ENCODE measurements at places on chromosomes 12 and 14. TPM values are rescaled to one million over a fixed set of nuclear protein-coding genes. Genes with fewer than 3 reads are reported as not detected.

Gene HOXC12
- total RNA-seq: not detected

GRCh38 chr12:88650715-88651114, 70.4 kb upstream of the KITLG start:
- H3K27ac ChIP-seq: no peak overlapping the region
- peak; percentile 62 for DNase-seq
- H3K36me3 ChIP-seq: no peaks in the 10 kb centered on the region

Gene SLC7A8
- total RNA-seq: 5.1 TPM

GRCh38 chr14:34817768-34818167, 57.4 kb downstream of the BAZ1A start:
- H3K36me3 ChIP-seq: no peaks in the 10 kb centered on the region
- no peak overlapping the region for H3K27ac ChIP-seq
- no peaks in the 10 kb centered on the region for H3K27me3 ChIP-seq
- no peak overlapping the region for H3K4me3 ChIP-seq

- H3K27ac ChIP-seq: no peak overlapping the region
- H3K36me3 ChIP-seq: no peaks in the 10 kb centered on the region
- peak; percentile 15 for DNase-seq
- H3K4me3 ChIP-seq: no peak overlapping the region
- peaks cover 3% of the 10 kb centered on the region for H3K4me1 ChIP-seq
These were observed 483.9 kb downstream of the ZFP36L1 start for GRCh38 chr14:68308726-68309520.

DNA sequence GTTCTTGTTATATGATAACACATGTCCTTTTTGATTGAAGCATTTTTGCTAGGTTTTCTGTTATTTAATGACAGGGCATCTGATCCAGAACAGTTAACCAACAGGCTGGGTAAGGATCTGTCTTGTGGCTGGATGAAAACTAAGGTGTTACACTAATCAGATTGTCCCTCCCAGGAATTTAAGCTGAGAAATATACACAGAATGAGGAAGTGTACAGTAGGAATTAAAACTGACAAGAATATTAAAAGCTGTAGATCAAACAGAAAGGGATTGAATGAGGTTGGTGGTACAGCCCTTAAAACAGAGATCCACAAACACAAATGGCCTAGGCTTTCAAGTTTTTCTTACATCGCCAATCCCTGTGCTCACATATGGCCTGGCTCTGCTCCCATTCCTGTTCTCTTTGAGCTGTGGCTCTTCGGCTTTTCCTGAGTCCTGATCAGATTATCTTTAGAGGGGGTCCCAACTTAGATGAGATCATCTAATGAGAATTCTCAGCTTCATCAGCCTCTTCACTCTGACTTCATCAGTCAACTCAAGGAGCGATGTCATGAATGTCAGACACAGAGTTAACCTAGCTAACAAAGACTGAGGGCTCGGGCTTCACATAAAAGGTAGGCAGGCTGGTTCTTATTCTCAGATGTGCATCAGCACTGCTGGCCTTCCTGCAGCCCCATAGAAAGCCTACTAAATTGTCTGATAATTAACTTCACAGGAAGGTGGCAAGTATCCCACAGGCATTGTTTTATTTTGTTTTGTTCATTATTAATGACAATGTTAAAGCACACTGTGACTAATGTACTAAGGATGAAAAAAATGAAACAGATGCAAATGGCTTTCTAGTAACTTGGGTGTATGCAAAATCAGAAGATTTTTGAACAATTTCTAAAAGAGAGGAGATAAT, 11.4 kb downstream of the PYGL start:
- H3K27me3 ChIP-seq: no peaks in the 10 kb centered on the region
- H3K27ac ChIP-seq: no peak overlapping the region
- peaks cover 4% of the 10 kb centered on the region for H3K4me1 ChIP-seq

- no peaks in the 10 kb centered on the region for H3K36me3 ChIP-seq
- H3K4me1 ChIP-seq: no peaks in the 10 kb centered on the region
- H3K27me3 ChIP-seq: no peaks in the 10 kb centered on the region
These were observed 38.3 kb downstream of the SLC6A15 start for GRCh38 chr12:84874125-84874824.

DNA sequence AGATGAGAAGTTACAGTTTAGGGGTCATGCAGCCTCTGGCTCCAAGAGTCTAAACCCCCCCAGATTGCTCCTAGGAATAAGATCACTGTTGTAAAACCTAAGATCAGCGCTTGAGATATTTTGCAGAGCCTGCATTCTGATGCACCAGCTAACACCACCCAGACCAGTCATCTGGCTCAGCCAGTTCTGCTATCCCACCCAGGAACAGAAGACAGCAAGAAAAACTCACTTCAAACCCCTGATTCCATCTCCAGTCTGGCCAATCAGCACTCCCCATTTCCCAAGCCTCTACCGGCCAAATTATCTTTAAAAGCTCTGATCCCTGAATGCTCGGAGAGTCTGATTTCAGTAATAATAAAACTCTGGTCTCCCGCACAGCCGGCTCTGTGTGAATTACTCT, 158.6 kb downstream of the ZNF664 start:
- no peak overlapping the region for H3K27ac ChIP-seq
- no peak overlapping the region for H3K4me3 ChIP-seq
- no peaks in the 10 kb centered on the region for H3K4me1 ChIP-seq
- no peaks in the 10 kb centered on the region for H3K27me3 ChIP-seq
- no peak for DNase-seq

Gene UNG
- 23.9 TPM for total RNA-seq

DNA sequence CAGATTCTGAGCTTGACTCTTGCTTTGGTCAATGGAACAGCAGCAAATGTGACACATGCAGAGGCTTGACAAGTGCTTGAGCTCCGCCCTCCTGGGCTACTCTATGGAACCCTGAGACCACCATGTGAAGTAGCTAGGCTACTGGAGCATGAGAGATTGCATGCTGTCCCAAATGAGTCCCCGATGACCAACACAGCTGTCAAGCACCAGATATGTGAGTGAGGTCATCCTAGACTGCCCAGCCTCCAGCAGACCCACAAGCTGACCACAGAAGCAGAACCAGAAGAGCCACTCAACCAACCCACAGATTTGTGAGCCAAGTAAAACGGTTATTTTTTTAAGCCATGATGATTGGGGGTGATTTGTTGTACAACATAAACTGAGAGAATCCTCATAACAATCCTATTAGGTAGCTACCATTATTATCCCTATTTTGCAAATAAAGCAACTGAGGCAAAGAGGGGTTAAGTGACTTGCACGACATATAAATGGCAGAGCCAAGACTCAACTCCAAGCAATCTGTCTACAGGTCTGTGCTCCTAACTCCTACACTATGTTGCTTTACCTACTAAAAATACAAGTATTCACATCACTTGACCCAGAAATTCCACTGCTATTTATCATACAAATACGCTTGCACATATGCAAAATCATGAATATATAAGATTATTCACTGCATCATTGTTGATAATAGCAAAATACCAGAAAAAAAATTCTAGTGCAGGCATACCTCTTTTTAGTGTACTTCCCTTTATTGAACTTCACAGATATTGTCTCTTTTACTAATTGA, 136.2 kb downstream of the NDUFA12 start:
- H3K27ac ChIP-seq: no peak overlapping the region
- H3K4me1 ChIP-seq: no peaks in the 10 kb centered on the region
- H3K27me3 ChIP-seq: peaks cover 18% of the 10 kb centered on the region
- no peaks in the 10 kb centered on the region for H3K36me3 ChIP-seq

DNA sequence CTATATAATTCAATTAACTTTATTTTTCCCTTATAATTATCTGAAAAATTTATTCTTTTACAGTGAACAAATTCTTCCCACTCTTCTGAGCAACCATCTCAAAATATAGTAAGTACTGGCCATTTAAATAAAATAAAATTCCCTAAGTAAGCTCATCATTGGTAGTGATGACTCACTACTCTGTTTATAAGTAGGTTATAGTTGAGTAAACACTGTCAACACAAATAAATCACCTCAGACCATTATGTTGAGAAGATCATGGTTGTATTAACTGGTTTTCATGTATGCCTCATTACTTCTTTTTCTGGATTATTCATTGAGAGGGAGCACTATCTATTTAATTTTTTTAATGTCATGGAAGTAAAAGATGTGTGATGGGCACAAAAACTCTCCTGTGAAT, 220.5 kb downstream of the SEC23A start:
- H3K27me3 ChIP-seq: no peaks in the 10 kb centered on the region
- peak; percentile 50 for DNase-seq
- no peaks in the 10 kb centered on the region for H3K36me3 ChIP-seq
- no peak overlapping the region for H3K4me3 ChIP-seq
- no peak overlapping the region for H3K27ac ChIP-seq
- no peaks in the 10 kb centered on the region for H3K4me1 ChIP-seq

Gene NPAS3
- 0.26 TPM for total RNA-seq

- no peak overlapping the region for H3K4me3 ChIP-seq
- no peaks in the 10 kb centered on the region for H3K4me1 ChIP-seq
- no peak overlapping the region for H3K27ac ChIP-seq
- H3K27me3 ChIP-seq: no peaks in the 10 kb centered on the region
These were observed 135.2 kb upstream of the C14orf180 start for GRCh38 chr14:104444159-104445030.

- no peaks in the 10 kb centered on the region for H3K27me3 ChIP-seq
- peaks cover 6% of the 10 kb centered on the region for H3K4me1 ChIP-seq
- no peak overlapping the region for H3K27ac ChIP-seq
- no peaks in the 10 kb centered on the region for H3K36me3 ChIP-seq
These were observed 444.0 kb downstream of the CCER1 start for GRCh38 chr12:90510948-90511347.

Gene CATSPERB
- total RNA-seq: not detected

GRCh38 chr14:83706231-83706954, 1823.6 kb upstream of the FLRT2 start:
- no peak overlapping the region for H3K4me3 ChIP-seq
- no peaks in the 10 kb centered on the region for H3K27me3 ChIP-seq
- no peaks in the 10 kb centered on the region for H3K36me3 ChIP-seq
- no peak overlapping the region for H3K27ac ChIP-seq
- H3K4me1 ChIP-seq: no peaks in the 10 kb centered on the region

DNA sequence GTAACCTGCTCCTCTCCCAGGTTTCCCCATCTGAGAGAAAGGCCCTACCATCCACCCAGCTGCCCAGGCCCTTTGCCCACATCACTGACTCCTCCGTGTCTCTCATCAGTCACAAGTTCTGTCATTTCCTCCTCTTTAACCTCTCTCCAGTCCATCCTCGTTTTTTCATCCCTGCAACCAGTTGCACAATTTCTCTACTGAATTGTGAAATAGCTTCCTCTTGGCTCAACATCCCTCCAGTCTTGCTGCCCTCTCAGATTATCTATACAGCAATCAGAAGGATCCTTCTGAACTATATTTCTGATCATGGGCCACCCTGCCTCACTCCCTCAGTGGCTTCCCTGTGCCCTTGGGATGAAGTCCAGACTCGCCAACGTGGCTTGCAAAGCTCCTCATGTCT, 6.8 kb downstream of the FAM161B start:
- H3K27ac ChIP-seq: peak overlapping the region; percentile 13
- peaks cover 9% of the 10 kb centered on the region for H3K36me3 ChIP-seq
- H3K4me1 ChIP-seq: peaks cover 8% of the 10 kb centered on the region
- peak; percentile 79 for DNase-seq
- H3K4me3 ChIP-seq: no peak overlapping the region

DNA sequence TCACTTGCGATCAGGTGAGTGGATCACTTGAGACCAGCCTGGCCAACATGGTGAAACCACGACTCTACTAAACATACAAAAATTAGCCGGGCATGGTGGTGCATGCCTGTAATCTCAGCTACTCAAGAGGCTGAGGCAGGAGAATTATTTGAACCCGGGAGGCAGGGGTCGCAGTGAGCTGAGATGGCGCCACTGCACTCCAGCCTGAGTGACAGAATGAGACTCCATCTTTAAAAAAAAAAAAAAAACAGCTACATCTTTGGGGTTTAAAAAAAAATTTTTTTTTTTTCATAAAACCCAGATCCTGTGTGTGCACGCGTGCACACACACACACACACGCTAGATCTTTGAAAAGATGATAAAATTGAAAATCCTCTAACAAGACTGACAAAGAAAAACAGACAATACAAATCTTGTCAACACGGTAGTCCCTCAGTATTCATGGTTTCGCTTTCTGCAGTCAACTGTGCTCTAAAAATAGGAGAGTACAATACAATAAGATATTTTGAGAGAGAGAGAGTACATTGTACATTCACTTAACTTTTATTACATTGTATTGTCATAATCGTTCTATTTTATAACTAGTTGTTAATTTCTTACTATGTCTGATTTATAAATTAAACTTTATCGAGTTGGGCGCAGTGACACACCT, 295.3 kb upstream of the RGS6 start:
- H3K4me3 ChIP-seq: no peak overlapping the region
- H3K4me1 ChIP-seq: no peaks in the 10 kb centered on the region
- no peak overlapping the region for H3K27ac ChIP-seq
- H3K27me3 ChIP-seq: no peaks in the 10 kb centered on the region
- no peaks in the 10 kb centered on the region for H3K36me3 ChIP-seq

GRCh38 chr14:54275997-54276725, 120.6 kb upstream of the CDKN3 start:
- no peaks in the 10 kb centered on the region for H3K36me3 ChIP-seq
- no peaks in the 10 kb centered on the region for H3K4me1 ChIP-seq
- no peak overlapping the region for H3K27ac ChIP-seq
- no peaks in the 10 kb centered on the region for H3K27me3 ChIP-seq

GRCh38 chr12:75483431-75483830, 2.9 kb downstream of the GLIPR1 start:
- H3K27me3 ChIP-seq: no peaks in the 10 kb centered on the region

DNA sequence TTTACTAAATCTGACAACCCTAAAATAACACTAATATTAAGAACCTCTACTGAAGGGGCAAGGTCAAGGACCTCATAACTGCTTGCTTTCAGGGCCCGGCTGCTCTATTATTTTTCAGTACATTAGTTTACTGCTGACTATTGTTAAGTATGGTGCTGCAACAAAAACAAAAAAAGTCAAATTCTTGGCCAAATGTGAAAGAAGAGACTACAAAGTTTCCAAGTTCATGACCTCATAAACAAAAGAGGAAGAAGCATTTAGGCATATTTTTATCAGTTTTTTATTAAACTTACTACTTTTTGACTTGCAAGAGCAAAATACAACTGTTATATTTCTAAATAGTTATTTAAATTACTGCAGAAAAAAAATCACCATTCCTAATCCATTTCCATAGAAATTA, 109.8 kb upstream of the GPHB5 start:
- H3K27me3 ChIP-seq: no peaks in the 10 kb centered on the region
- H3K27ac ChIP-seq: no peak overlapping the region
- H3K4me3 ChIP-seq: no peak overlapping the region

Gene LRTM2
- total RNA-seq: not detected

- H3K36me3 ChIP-seq: no peaks in the 10 kb centered on the region
- H3K4me3 ChIP-seq: no peak overlapping the region
- DNase-seq: no peak
These were observed 126.1 kb upstream of the PRMT8 start for GRCh38 chr12:3364661-3365462.

- no peaks in the 10 kb centered on the region for H3K4me1 ChIP-seq
- no peak overlapping the region for H3K4me3 ChIP-seq
- no peaks in the 10 kb centered on the region for H3K27me3 ChIP-seq
- H3K36me3 ChIP-seq: no peaks in the 10 kb centered on the region
- no peak for DNase-seq
These were observed 50.1 kb upstream of the HIF1A start for GRCh38 chr14:61645247-61645646.

- peak overlapping the region; percentile 45 for H3K27ac ChIP-seq
- peak overlapping the region; percentile 54 for H3K4me3 ChIP-seq
- no peaks in the 10 kb centered on the region for H3K27me3 ChIP-seq
- H3K4me1 ChIP-seq: peaks cover 24% of the 10 kb centered on the region
- peak; percentile 73 for DNase-seq
These were observed 685 bp upstream of the CDH24 start for GRCh38 chr14:23057757-23058653.

Gene CCER1
- not detected for total RNA-seq
